T-helper 2 cell treated with Interferon-gamma antibody and Interleukin-4, amounts not matched to agents 100 ng/mL and 5 ng/mL, for 36 hours (primary cell): ENCODE measurements at places on chromosomes 3 and 15. TPM values are rescaled to one million over a fixed set of nuclear protein-coding genes. Genes with fewer than 3 reads are reported as not detected.

Gene KLF15
- total RNA-seq = not detected in 2 replicates

Gene PAQR9
- not detected in 2 replicates for total RNA-seq

Gene PCSK6
- 2.6 and 3.3 TPM in 2 replicates for total RNA-seq

Gene USP19
- total RNA-seq = 61.2 and 63.5 TPM in 2 replicates
